ENCODE measurements at places on chromosomes 16 and 17. TPM values are rescaled to one million over a fixed set of nuclear protein-coding genes. Genes with fewer than 3 reads are reported as not detected.

The NPIPA8 gene
- 17.2 TPM for total RNA-seq

The AATK gene
- total RNA-seq, result 3.4 TPM

The SLC38A10 gene
- 94.4 TPM for total RNA-seq

The STAT3 gene
- 295 TPM for total RNA-seq

The SLC9A5 gene
- total RNA-seq, result 0.86 TPM

DNA sequence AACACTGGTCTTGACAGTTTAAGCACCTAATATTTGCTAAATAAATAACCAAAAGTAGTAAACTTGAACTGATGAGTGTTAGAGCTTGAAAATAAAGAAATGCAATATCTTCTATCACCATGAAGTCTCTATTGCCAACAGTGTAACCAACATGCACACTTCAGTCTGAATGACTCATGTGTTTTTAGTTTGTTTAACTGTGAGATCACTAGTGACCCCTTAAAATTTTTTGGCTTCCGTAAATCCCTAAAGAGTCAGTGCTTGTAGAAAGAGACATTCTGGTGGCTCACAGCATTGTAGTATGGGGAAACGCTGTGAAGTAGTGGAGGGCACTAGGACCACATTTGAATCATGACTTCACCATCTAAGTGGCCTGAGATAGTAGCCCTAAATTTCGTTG lies 341.1 kb downstream of the PMP22 start:
- no peak for DNase-seq

DNA sequence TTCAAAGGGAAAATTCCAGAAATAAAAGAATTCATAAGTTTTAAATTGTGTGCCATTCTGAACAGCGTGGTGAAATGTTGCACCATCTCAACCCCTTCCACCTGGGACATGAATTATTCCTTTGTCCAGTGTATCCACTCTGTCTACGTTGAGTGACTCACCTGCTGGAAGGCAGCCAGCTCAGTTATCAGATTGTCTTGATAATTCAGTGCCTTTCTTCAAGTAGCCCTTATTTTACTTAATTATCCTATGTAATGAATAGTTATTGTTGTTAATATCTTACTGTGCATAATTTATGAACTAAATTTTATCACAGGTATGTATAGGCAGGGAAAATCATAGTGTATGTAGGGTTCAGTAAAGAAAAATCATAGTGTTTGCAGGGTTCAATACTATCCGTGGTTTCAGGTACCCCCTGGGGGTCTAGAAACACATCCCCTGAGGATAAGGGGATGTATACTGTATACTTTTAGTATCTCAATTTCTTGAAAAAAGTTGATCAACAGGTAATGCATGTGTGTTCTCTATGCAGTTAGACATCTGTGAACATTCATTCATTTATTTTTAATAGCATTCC lies 7.7 kb upstream of the PCTP start:
- DNase-seq, result peak; percentile 70

DNA sequence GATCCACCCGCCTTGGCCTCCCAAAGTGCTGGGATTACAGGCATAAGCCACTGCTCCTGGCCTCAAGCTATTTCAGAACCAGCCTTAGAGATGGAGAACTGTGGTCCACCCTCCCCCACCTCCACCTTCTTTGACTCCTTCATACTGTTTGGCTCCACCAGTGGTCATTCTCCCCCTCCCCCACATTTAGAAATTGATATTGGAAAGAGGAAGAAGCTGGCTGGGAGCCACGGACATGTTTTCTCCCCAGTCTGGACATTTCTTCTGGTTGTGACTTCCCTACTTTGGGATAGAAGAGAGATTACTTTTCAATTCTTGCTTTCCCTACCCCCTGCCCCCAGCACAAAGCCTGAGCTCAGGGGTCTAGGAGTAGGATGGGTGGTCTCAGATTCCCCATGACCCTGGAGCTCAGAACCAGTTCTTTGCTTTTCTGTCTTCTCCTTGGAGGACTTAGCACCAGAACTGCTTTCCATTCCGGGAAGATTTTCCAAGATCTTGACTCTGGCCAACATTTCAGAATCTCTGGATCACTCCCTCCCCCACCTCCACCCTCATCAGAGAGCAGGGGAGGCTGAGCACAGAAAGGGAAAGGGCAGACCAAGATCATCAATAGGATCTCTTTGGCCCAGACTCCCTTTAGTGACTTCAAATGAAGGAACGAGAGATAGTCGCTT lies 16.3 kb downstream of the CAVIN1 start:
- no peak for DNase-seq

DNA sequence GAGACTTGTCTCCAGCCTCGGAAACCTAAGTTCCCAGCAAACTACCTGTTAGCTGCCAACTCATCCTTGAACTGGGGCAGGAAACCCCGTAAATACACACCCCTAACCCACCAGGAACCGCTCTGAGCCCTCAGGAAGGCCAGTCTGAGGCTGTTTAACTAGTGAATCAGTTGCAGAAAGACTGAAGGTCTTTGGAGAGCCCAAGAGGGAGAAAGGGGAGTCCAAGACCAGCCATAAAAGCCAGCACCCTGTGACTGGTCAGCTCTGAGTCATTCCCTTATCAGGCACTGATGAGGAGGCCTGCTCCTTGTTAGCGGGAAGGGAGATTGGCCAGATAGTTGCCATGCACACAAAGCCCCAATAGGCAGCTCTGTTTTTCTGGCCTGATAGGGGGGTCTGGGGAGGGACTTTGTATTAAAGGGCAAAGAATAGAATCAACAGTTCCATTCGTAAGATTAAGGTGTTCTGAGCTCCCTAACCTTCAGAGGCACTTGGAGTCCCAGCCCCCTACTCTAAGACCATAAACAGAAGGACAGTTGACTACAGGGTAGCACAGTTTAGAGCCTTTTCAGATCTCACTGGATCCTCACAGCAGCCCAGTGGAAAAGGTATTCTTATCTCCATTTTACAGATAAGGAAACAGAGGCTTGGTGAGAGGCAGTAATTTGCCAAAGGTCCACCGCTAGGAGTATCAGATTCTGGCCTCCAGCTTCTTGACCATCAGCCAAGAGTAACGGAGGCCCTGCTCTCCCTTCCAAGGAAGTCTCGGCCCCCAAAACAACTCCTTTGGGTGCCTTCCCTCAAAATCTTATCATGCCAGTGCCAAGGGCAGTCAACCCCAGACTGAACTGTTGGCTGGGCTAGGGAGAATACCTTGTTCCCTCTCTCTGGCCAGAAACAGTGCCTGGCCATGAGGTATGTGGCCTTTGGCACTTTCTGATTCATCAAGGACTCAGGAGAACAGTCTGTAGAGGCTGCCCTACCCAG lies 2.2 kb upstream of the KRT19 start:
- peak; percentile 78 for DNase-seq

GRCh38 chr17:78678222-78678557 lies 101.0 kb upstream of the DNAH17 start:
- DNase-seq, result no peak

- no peak for DNase-seq
Measured at GRCh38 chr16:26120729-26121128, 429.0 kb downstream of the HS3ST4 start.

DNA sequence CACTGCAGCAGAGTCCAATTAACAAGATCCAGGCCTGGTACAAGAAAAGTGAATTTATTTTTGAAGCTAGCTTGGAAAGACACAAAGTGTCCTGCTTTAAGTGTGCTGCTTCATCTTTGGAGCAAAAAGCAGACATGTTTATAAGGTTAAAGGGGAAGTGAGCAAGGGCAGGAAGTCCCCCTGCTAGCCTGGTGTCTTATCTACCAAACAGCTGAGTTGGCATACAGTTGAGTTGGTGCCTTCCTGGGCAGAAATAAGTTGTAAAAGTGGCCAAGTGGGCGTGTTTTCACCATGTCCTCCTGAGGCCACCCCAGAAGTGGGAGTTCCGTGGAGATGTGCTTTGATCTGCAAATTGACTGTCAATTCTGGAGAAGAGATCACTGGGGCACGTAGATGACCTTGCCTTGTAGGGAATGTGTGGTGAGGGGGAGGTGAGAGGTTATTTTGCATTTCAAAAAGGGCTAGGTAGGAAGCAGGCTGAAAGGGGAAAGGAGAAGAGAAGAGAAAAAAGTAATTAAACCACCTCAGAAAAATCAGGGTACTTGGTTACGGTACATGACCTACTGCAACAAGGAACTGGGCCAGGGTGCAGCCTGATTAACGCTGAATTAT lies 38.3 kb upstream of the HSBP1 start:
- DNase-seq, result no peak

DNA sequence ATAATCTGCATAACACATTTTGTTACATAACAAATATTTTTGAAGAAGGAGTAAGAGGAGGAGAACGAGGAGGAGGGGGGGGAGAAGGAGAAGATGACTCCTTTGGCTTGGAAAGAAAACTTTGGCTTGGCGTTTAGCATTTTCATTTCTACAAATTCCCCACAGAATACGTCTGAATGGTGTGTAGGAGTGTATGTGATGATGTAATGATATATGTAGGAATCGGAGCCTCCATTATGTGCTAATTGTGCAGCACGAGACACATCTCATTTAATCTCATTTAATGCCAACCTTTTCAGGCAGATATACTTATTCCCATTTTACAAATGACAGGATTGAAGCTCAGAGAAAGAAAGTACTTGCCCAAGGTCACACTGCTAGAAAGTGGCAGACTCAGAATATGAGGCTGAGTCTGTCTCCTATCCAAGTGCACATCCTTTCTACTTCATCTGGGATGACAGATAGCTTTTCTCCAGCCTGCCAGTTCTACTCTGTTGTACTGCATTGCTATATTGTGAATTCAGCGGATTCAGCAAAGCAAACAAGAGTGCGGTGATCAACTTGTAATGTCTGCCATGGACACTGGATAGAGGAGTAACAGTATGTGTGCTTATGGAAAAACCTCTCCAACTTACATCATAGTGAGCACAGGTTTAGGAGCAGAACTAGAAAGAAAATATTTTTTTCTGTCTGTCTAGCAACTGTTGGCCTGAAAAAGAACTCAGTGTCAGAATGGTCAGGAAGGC lies 10.4 kb upstream of the SLC47A2 start:
- DNase-seq, result no peak

DNA sequence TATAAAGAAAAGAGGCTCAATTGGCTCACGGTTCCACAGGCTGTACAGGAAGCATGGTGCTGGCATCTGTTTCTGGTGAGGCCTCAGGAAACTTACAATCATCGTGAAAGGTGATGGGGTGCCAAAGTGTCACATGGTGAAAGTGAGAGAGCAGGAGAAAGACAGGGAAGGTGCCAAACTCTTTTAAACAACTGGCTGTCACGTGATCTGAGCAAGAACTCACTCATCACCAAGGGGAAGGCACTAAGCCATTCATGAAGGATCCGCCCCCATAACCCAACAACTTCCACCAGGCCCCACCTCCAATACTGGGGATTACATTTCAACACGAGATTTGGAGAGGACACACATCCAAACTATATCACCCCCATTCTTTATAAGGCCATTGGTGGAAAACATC lies 28.4 kb upstream of the HS3ST2 start:
- DNase-seq, result no peak

- DNase-seq, result peak; percentile 64
Measured at GRCh38 chr16:55711959-55712876, 56.4 kb downstream of the SLC6A2 start.

- no peak for DNase-seq
Measured at GRCh38 chr16:30875871-30876801, 17.7 kb downstream of the BCL7C start.

DNA sequence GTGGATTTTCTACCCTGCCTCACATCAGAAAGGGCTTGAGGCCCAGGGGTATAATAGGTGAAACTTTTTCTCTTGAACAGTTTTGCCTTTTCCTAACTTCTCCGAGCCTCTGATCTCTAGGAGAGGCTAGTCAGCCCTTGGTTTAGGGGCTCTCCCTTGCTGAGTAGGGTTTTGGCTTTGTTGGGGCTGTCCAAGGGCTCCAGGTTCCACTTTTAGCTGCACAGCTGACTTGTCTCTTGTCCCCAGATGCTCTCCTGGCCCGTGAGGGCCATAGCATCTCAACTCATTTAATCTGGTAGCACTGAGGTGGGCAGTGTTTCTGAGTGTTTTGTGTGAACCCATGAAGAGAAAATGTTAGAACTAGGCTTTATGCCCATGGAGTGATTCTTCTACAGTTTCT lies 103.9 kb downstream of the MSI2 start:
- DNase-seq, result no peak

GRCh38 chr17:38898812-38899348 lies 26.5 kb upstream of the LASP1NB start:
- DNase-seq, result no peak

DNA sequence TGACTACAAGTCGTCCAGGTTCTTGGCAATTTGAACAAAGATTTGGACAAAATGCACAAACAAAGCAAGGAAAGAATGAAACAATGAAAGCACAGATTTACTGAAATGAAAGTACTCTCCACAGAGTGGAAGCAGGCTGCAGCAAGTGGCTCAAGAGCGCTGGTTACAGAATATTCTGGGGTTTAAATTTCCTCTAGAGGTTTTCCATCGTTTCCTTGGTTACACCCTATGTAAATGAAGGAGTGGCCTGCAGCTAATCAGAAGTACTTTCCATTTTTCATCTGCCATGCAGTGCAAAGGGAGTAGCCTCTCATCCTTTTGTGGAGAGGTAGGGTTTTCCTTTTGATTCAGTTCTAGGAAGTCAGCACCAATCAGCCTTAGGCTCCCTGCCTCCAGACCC lies 11.8 kb downstream of the STXBP4 start:
- DNase-seq, result no peak

DNA sequence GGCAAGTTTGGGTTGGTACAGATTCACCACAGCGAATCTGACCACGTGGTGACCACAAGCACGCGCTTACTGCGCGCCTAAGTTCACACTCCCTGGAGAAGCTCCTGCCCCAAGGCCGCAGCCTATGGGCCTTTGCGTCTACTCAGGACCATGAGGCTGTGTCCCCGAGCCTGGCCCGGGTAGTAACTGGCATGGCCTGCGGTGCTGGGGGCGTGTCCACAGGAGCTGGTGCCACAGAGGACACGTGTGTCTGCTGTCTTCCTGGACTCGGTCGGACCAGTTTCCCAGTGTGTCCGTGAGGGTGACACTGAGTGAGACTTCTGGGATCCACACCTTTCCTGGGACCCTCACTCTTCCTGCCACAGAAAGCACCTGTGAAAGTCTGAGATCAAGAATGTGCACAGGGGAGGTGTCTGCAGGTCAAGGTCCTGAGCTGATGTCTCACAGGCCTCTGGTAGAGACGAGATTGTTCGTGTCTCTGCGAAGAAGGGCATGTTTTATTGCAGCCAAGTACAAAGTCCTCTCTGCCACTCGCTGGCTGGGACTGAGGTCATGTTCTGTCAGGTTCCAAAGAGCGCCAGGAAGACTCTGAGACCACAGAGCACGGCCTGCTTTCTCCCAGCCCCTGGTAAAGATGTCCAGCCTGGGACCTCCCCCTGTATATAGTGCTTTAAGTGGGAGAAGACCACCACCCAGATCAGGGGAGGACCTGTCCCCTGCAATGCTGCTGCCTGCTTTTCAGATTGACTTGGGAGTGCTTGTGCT lies 25.2 kb upstream of the CAPN15 start:
- DNase-seq, result no peak

GRCh38 chr17:58991718-58992331 lies 114.9 kb downstream of the TRIM37 start:
- no peak for DNase-seq

- no peak for DNase-seq
Measured at GRCh38 chr17:78267253-78268073, 36.0 kb downstream of the TMEM235 start.

GRCh38 chr17:59790910-59791309 lies 83.5 kb downstream of the VMP1 start:
- no peak for DNase-seq
